Epithelial cell of umbilical artery (primary cell): ENCODE measurements at places on chromosomes 6 and 20. TPM values are rescaled to one million over a fixed set of nuclear protein-coding genes. Genes with fewer than 3 reads are reported as not detected.

SYNGAP1 gene
- total RNA-seq = 1.2 and 1.3 TPM in 2 replicates

CENPW gene
- 18.8 and 28.9 TPM in 2 replicates for total RNA-seq

PRL gene
- not detected in 2 replicates for total RNA-seq

HFE gene
- total RNA-seq = 3.2 and 10.3 TPM in 2 replicates

BPIFB1 gene
- total RNA-seq = not detected in 2 replicates

PAX1 gene
- total RNA-seq = not detected in 2 replicates

TRIM15 gene
- not detected in 2 replicates for total RNA-seq

IYD gene
- total RNA-seq = under 0.01 TPM in 1 of 2 replicates, not detected in the other

DCDC2 gene
- under 0.01 and 0.15 TPM in 2 replicates for total RNA-seq

CRIP3 gene
- total RNA-seq = not detected in 2 replicates

RAET1G gene
- total RNA-seq = 0.30 TPM in 1 of 2 replicates, not detected in the other

GTSF1L gene
- total RNA-seq = 0.32 TPM in 1 of 2 replicates, not detected in the other

AKAP7 gene
- total RNA-seq = 2.3 and 3.6 TPM in 2 replicates

LZTS3 gene
- 1.4 and 2.3 TPM in 2 replicates for total RNA-seq

HRH3 gene
- total RNA-seq = not detected in 2 replicates

DDX43 gene
- 0.65 and 1.5 TPM in 2 replicates for total RNA-seq

POM121L2 gene
- total RNA-seq = not detected in 2 replicates

SNAP91 gene
- not detected in 2 replicates for total RNA-seq

C6orf15 gene
- not detected in 2 replicates for total RNA-seq

TMEM181 gene
- total RNA-seq = 42.6 and 52.6 TPM in 2 replicates

NKX2-2 gene
- total RNA-seq = not detected in 2 replicates

SGK2 gene
- not detected in 2 replicates for total RNA-seq

MMP24 gene
- 0.32 and 0.46 TPM in 2 replicates for total RNA-seq

TRMT6 gene
- 8.4 and 8.7 TPM in 2 replicates for total RNA-seq

TSPO2 gene
- not detected in 2 replicates for total RNA-seq

VSTM2L gene
- not detected in 2 replicates for total RNA-seq

AKAP12 gene
- total RNA-seq = 102 and 340 TPM in 2 replicates

SLC22A16 gene
- not detected in 2 replicates for total RNA-seq

ARG1 gene
- not detected in 2 replicates for total RNA-seq

RSPO4 gene
- total RNA-seq = not detected in 2 replicates

CLIC5 gene
- not detected in 2 replicates for total RNA-seq

PACRG gene
- not detected in 2 replicates for total RNA-seq

C4B gene
- total RNA-seq = 0.32 and 1.1 TPM in 2 replicates

TMEM63B gene
- 12.7 and 19.3 TPM in 2 replicates for total RNA-seq

OR2H2 gene
- total RNA-seq = not detected in 2 replicates

C6orf47 gene
- 18.8 and 21.1 TPM in 2 replicates for total RNA-seq

SRC gene
- 9.7 and 13.1 TPM in 2 replicates for total RNA-seq

PCIF1 gene
- 6.8 and 7.5 TPM in 2 replicates for total RNA-seq

SLC17A9 gene
- 12.8 and 19.2 TPM in 2 replicates for total RNA-seq

PPP1R14C gene
- total RNA-seq = not detected in 2 replicates

IL17F gene
- not detected in 2 replicates for total RNA-seq

HSPA1A gene
- total RNA-seq = 43.5 and 61.9 TPM in 2 replicates
